ENCODE measurements at places on chromosomes 7 and 10.
A peak's percentile ranks its signal among the peaks of the same experiment; 100 is the strongest.

DNA sequence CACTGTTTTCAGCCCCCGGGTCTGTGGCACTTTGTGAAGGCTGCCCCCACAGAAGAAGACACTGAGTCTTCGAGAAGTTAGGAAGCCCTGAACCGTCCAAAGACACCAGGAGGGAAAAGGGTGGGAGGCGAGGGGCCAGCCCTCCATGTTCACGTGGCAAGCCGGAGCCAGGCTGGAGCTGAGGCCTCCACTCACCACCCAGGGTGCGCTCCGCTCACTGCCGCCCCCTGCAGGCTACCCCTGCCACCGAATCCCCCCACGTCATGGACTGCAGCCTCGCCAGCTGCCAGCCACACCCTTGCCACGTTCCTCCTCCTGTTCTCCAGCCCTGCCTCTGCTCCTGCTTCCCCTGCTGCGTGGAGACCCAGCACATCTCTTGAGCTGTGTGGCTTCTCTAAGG, 59.0 kb upstream of the EN2 start:
- DNase-seq: no peak

DNA sequence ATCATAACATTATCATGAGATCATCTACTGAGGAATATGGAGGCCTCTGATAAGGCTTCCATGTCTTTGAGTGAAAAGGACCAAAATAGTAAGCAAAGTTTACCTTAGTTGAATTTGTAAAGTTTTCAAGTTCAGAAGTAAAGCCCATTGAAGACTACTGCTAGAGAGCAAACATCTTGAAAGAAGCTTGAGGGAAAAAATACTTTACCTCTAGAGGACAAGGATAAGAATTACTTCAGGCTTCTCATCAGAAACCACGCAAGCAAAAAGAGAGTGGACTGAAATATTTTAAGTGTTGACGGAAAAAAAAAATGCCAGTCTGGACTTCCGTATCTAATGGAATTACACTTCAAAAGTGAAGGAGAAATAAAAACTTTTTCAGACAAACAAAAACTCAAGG, 114.3 kb downstream of the MPP7 start:
- no peak for DNase-seq

DNA sequence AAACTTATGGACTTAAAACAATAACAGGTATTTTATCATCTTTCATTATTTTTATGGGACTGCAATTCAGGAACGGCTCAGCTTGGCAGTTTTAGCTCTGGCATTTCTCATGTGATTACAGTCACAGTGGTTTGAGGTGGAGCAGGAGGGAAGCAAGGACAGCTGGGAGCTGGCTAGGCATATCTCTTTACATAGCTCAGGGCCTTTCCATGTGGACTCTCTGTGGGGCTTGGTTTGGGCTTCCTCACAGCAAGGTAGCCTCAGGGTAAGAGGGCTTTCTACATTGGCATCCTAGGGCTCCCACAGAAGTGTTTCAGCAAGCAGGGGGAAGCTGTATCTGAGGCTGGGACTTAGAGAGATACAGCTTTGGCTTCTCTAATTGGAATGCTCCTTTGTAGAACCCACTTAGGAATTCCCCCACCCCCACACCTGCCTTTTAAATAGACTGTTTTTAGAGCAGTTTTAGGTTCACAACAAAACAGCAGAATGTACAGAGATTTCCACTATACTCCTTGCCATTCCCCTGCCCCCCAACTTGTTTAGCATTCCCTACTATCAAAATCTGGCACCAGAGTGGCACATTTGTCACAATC, 26.6 kb upstream of the SDHAF3 start:
- DNase-seq: no peak

GRCh38 chr10:63720072-63720537, 198.9 kb downstream of the REEP3 start:
- DNase-seq: peak; percentile 76

DNA sequence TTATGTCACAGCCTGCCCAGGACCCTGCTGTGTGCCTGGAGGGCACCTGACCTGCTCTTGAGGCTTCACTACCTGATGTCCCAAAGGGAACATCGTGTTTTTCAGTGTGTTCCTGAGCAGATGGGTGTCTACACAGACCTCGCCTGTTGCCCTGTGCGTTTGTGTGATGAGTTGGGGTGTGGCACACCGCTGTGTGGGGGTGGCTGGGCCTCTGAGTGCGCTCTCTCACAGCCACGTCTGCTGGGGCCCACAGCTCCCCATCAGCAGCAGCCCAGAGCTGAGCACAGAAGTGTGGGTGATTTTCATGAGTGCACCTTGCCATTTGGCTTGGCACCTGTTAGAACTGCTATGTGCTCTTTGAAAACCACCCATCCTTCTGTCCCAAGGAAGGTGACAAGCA, 121.5 kb downstream of the NKX6-2 start:
- no peak for DNase-seq

DNA sequence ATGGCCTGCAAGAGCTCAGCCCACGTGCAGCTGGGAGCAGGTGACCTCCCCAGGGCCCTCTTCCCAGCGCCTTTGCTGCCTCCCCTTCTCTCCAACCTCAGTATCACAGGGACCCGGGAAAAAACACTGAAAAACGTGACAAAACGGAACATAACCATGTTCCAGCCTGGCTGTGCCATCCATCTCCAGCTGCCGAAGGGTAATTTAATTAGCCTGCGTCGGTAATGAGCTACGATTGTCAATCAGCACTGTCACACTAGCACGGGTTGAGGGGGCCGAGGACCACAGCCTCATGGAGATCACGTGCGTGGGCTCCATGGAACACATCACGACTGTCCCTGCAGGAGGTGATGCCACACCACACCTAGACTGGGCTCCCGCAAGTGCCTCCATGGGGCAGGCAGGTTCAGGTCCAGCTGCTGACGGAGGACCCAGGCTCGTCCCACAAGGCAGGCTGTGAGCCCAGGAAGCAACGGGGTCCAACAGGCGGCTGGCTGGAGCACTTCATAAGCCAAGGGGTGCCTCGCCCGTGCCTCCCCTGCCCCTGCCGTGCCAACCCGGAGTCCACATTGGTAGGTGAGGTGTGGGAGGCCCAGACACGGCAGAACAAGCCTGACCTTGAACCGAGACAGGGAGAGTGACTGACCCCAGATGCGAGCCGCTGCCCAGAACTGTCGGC, 199.5 kb downstream of the ELFN1 start:
- DNase-seq: no peak

- no peak for DNase-seq
Measured at GRCh38 chr7:78718212-78718611, 735.3 kb downstream of the MAGI2 start.

GRCh38 chr7:159040912-159041711, 103.6 kb downstream of the VIPR2 start:
- no peak for DNase-seq

GRCh38 chr7:150405584-150406311, 26.6 kb downstream of the ZNF775 start:
- no peak for DNase-seq

GRCh38 chr7:105474045-105474444, 48.0 kb downstream of the PUS7 start:
- DNase-seq: no peak

- no peak for DNase-seq
Measured at GRCh38 chr7:157020514-157021070, 10.1 kb upstream of the MNX1 start.

GRCh38 chr7:136063326-136063666, 86.1 kb upstream of the MTPN start:
- DNase-seq: no peak

- no peak for DNase-seq
Measured at GRCh38 chr10:51894771-51895578, 195.6 kb upstream of the CSTF2T start.

GRCh38 chr7:46291601-46292150, 370.6 kb upstream of the IGFBP3 start:
- DNase-seq: no peak

DNA sequence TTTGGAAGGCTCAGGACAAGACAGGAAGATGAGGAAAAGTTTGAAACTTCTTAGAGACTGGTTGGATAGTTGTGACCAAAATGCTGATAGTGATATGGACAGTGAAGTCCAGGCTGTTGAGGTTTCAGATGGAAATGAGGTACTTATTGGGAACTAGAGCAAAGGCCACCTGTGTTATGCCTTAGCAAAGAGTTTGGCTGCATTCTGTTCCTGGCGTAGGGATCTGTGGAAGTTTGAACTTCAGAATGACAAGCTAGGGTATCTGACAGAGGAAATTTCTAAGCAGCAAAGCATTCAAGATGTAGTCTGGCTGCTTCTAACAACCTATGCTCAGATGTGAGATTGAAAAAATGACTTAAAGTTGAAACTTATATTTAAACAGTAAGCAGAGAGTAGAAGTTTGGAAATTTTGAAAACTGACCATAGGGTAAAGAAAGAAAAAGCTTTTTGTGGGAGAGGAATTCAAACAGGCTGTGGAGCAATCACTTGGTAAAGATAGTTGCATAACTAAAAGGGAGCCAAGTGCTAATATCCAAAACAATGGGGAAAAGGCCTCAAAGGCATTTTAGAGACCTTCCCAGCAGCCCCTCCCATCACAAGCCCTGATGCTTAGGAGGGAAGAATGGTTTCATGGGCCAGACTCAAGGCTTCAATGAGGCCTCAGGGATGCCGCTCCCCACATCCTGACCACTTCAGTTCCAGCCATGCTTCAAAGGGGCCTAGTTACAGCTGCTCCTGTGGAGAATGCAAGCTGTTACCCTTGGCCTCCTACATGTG, 415.1 kb downstream of the INHBA start:
- no peak for DNase-seq

GRCh38 chr7:47247132-47247531, 334.8 kb downstream of the TNS3 start:
- no peak for DNase-seq

GRCh38 chr7:117567781-117568180, 88.0 kb downstream of the CFTR start:
- DNase-seq: no peak

DNA sequence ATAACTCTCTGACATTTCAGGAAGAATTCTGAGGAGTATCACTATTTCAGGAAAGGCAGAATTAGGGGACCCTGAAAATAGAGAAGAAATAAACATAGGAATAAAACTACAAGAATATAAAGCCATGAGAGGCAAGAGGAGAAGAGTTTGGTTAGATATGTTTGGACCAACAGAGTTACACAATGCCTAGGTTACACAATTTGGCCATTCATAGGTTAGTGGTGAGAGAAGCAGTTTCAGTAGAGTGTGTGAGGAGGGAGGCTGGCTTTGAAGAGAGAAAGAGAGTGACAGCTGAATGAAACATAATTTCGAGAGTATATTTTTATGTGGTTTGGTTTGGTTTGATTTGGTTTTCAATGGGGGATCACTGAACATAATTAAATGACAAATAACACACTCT, 783.2 kb upstream of the LRRN3 start:
- no peak for DNase-seq

DNA sequence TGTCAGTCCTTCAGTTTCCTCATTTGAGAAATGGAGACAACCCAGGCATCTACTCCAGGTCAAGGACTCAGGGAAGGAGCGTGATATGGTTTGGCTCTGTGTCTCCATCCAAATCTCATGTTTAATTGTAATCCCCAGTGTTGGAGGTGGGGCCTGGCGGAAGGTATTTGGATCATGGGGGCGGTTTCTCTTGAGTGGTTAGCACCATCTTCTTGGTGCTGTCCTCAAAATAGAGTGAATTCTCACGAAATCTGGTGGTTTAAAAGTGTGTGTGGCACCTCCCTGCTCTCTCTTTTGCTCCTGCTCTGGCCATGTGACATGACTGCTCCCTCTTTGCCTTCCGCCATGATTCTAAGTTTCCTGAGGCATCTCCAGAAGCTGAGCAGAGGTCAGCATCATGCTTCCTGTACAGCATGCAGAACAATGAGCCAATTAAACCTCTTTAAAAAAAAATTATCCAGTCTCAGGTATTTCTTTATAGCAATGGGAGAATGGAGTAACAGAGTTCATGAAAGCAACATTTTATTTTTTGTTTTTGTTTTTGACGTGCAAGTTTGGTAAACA, 30.0 kb downstream of the ARHGAP22 start:
- DNase-seq: no peak

DNA sequence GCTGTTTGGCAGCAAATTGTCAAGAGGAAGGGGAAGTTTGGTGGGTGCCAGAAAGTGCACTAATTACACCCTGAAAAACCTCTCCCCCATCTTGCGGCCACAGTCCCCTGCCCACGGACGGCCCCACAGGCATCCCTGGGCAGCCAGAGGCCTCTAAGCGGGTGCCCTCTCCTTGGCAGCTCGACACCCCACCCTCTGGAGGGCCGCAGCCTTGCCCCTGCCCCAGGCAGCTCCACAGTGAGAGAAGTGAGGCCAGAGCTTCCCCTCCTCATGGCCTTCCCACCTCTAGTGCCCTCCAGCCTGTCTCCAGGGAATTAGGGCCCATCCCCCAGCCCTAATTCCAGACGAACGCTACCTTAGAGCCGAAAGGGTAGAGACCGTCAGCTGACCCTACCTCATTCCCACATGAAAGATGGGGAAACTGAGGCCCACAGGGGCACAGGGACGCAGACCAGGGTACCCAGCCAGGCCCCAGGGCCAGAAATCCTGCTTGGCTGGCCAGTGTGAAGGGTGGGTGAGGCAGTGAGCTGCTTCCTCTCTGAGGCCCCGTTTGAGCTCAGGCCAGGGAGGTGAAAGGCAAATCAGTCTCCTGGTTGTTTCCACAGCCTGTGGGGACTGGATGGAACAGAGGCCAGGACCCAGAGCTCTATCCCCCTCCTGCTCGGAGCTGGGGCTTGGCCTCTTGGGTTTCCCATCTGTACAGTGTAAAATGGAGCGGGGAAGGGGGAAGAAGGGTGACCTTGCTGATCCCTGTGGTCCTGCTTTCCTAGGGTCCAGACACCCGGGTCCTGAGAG, 10.0 kb downstream of the ZCCHC24 start:
- no peak for DNase-seq

- no peak for DNase-seq
Measured at GRCh38 chr10:109941236-109941862, 18.0 kb upstream of the XPNPEP1 start.

- no peak for DNase-seq
Measured at GRCh38 chr7:43879477-43879876, 10.2 kb upstream of the MRPS24 start.

GRCh38 chr7:155590215-155591018, 44.1 kb upstream of the CNPY1 start:
- no peak for DNase-seq

DNA sequence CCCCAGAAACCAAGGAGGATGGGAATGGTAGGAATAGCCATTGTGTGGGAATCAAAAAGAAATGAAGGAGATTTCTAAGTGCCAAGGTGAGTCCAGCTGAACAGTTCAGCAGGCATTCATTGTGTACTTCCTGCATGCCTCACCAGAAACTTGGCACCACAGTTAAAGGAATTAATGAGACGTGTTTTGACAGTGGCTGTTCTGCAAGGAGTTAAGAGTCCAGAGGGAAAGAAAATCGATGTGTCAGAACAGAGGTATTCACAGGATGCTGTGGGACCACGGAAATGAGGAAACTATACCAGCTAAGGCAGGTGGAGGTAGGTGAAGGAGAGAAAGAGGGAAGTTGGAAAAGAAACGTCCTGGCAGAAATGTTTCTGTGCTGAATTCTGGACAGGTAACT, 78.1 kb downstream of the PRKCQ start:
- no peak for DNase-seq

DNA sequence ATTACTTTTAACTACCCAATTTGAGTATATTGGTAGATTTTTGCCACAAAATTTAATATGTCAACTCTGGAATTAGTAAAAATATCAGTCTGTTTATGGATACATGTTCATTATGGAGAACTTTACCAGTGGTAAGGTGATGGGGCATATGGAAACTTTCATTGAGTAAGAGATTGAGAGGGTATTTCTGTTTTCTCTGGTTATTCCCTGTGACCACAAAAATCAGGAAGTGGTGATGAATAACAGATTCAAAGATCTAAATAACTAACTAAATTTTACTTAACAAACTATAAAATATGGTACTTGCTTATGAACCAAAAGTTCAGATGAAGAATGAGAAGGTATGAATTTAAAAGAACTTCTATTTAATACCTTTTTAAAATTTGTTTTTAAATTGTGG, 22.1 kb upstream of the STEAP4 start:
- DNase-seq: no peak

- no peak for DNase-seq
Measured at GRCh38 chr10:67549390-67549789, 146.6 kb downstream of the CTNNA3 start.

Measured in B cell (primary cell).